ENCODE measurements at places on chromosomes 2 and 18.

GRCh38 chr18:25886283-25886682, 204.1 kb downstream of the SS18 start:
- no peak for DNase-seq

DNA sequence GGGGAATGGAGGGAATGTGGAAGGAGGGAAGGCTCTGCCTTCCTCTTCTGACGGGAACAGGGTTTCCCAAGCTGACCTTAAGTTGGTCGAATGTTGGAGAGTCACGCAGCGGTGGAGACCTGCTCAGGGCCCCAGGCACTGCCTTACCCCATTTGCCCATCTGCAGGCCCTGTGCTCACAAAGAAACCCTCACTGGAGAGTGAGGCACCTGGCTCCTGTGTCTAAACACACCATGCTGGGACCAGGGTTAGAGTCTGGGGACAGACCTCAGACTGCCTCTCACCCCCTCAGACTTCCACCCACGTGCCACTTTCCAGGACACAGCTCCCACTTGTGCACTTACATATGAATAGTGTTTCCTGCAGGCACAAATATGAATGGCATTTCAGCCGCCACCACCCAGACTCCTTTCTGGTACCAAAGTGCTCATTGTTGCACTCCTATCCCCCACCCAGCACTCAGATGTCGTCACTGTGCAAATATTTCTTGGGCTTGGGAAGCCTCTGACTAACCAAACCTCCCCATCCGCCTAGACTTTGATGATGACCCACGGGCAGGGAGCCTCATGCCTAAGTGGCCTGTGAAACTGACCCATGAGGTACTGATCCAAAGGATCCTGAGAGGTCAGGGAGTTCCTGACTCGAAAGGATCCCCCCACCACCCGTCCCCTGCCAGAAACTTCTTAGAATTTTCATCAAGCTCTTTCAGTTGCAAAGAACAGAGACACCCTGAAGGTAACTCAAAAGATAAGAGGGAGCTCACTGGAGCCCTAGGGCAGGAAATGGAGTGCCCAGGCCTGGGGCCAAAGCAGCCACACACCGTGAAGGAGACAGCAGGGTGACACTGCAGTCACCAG, 78.3 kb downstream of the STPG4 start:
- DNase-seq = no peak

DNA sequence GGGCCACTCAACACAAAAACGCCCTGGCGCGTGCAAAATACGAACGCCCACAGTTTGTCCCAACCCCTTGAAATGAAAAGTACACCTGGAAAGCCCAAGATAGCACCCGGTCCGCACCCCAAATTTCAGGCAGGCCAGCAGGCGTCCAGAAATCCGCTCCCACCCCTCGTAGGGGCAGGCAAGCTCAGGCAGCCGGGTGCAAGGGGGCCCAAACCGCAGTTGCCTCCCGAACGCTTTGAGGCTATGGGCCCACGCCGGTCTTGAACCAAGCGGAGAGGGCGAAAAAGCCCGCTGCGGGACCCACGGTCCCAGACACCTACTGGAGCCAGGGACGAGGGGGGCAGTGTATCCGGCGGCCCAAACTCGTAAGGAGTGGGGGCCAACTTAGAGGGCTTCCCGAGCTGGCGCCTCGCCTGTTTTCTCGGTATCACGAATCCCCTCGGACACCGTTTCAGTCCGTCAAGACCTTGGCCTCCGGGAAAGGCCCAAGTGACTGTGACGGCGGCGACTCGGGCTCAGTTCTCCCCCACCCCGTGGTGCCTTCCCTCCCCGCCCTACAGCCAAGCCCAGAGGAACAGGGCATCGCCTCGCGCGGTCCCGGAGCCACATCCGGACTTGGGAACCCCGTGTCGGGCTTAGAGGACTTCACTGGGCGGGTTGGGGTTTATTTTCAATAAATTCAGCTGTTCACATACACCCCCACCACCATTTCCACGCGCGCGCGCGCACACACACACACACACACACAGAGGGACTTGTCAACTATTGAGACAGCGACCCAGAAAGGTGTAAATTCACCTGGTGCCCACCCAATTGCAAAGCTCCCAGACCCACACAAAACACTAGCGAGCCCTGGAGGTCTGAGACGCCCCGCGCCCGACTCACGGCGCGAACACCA, 6.2 kb upstream of the SATB2 start:
- no peak for DNase-seq

GRCh38 chr2:195961873-195962272, 106.8 kb downstream of the DNAH7 start:
- no peak for DNase-seq

GRCh38 chr2:179218848-179219594, 45.6 kb downstream of the SESTD1 start:
- DNase-seq = peak; percentile 49

GRCh38 chr2:174259981-174260380, 11.6 kb upstream of the OLA1 start:
- DNase-seq = no peak

- DNase-seq = no peak
These were observed 1140.4 kb downstream of the LRP1B start for GRCh38 chr2:140990416-140990815.

DNA sequence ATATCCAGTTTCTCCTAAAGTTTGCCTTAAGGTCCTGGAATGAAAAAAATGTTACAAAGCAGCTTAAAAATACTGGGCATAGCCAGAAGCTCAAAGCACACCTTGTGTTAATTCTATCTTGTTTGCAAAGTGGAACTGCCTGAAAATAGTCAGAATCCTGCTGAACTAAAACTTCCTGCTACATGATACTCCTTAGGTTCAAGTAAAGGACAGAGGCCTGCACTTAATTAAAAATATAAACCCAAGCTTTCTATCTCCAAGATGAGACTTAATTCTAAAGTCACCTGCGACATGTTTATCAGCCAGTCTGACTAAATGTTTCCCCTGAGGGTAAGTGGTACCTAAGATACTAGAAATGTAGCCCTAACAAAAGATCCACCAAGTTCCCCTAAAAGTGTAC, 103.4 kb downstream of the CHST9 start:
- no peak for DNase-seq

GRCh38 chr2:145023334-145023934, 503.5 kb upstream of the ZEB2 start:
- no peak for DNase-seq

DNA sequence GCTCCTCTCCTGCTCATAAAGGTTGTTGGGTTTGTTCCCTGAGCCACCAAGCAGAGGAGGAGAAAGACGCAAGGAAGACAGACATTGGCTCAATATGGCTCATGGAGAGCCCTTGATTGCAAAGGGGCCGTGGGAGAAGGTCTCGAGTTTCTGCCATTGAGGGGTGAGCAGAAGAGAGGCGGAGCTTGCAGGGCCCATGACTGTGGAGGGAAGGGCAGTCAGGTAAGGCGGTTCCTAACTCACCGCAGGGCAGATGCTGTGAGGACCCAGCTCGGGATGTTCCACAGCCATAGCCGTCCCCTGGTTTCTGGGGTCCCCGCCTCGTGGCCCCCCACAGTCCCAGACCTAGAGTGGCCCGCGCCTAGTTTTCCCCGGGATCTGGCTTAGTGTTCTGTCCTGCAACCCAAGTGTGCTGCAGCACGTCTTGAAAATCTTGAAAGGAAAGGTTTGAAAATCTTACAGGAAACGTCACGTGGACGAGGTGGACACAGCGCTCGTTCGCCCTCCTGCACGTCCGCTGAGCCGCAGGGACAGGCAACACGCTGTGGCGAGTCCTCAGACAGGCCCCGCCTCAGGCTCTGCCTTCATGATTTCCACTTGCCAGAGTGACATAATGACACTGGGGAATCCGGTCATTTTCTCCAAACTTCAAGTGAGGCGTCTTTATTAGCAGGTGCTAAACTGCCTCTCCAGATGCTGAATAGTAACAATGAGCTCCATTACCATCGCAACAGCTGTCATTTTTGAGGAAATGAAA, 105.5 kb upstream of the HDAC4 start:
- no peak for DNase-seq

DNA sequence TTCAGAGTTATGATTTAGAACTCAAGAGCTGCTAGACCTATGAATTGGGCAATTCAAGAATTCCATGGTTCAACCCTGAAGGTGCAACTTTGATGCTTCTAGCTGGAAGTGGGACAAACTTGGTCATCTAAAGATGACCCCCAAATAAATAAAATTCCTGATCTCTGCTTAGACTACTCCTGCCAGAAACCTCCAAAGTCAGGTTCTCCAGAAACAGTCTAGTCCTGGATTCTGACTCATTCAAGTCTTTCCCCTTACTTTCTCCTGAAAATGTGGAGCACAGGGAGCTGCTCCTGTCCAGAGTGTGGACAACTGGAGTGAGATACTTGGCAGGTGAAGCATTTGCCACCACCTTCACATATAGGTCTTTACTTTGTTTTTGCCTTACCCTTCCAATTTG, 557.7 kb upstream of the TNP1 start:
- no peak for DNase-seq
